ENCODE measurements at places on chromosomes 4 and X. TPM values are rescaled to one million over a fixed set of nuclear protein-coding genes. Genes with fewer than 3 reads are reported as not detected.

- no peaks in the 10 kb centered on the region for H3K27me3 ChIP-seq
- H3K27ac ChIP-seq, result no peak overlapping the region
- DNase-seq, result no peak
- no peaks in the 10 kb centered on the region for H3K36me3 ChIP-seq
Observed at GRCh38 chrX:32987142-32987541, 224.2 kb downstream of the DMD start.

DNA sequence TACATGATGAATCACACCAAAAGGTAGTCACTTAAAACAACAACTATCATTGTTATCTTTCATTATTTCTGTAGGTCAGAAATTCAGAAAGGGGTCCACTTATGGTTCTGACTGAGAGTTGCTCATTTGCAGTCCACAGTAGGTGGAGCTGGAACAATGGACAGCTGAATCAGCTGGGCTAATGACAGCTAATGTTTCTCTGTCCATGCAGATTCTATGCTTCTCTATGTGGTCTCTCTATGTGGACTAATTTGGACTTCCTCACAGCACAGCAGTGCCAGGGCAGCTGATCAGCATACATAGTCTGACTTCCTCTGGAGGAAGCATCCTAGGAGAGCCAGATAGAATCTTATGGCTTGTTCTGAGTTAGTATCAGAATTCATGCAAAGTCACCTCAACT, 131.7 kb upstream of the INTU start:
- peaks cover 4% of the 10 kb centered on the region for H3K27me3 ChIP-seq
- no peak overlapping the region for H3K27ac ChIP-seq
- no peaks in the 10 kb centered on the region for H3K4me1 ChIP-seq
- no peak for DNase-seq

GRCh38 chrX:13829983-13830382, 13.1 kb upstream of the GPM6B start:
- H3K4me1 ChIP-seq, result no peaks in the 10 kb centered on the region
- H3K36me3 ChIP-seq, result no peaks in the 10 kb centered on the region
- H3K4me3 ChIP-seq, result no peak overlapping the region
- H3K27ac ChIP-seq, result no peak overlapping the region
- no peak for DNase-seq

GRCh38 chr4:170015285-170015684, 10.9 kb downstream of the MFAP3L start:
- no peak overlapping the region for H3K27ac ChIP-seq
- H3K4me3 ChIP-seq, result no peak overlapping the region
- DNase-seq, result no peak
- no peaks in the 10 kb centered on the region for H3K4me1 ChIP-seq

- no peaks in the 10 kb centered on the region for H3K4me1 ChIP-seq
- no peak overlapping the region for H3K27ac ChIP-seq
- H3K36me3 ChIP-seq, result no peaks in the 10 kb centered on the region
- no peak for DNase-seq
- no peak overlapping the region for H3K4me3 ChIP-seq
Observed at GRCh38 chr4:58957711-58958110, 1847.5 kb upstream of the IGFBP7 start.

DNA sequence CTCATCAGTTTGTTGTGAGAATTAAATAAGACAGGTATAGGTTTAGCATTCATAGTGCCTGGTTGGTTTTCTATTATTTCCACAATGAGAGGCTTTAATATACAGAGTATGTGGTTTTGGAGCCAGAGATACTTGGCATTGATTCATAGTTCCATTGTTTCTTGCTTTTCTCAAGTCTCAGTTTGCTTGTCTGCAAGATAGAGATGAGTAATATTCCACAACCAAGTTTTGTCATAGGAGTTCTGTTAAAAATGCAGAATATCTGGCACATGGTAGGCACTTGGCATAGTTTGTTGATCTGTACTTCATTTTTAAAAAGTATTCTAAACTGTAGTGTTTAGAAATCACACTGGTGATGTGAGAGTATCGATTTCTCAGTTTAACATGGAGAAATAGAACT, 37.5 kb upstream of the EDA2R start:
- no peaks in the 10 kb centered on the region for H3K4me1 ChIP-seq
- no peaks in the 10 kb centered on the region for H3K27me3 ChIP-seq
- DNase-seq, result no peak
- H3K4me3 ChIP-seq, result no peak overlapping the region
- H3K36me3 ChIP-seq, result no peaks in the 10 kb centered on the region

DNA sequence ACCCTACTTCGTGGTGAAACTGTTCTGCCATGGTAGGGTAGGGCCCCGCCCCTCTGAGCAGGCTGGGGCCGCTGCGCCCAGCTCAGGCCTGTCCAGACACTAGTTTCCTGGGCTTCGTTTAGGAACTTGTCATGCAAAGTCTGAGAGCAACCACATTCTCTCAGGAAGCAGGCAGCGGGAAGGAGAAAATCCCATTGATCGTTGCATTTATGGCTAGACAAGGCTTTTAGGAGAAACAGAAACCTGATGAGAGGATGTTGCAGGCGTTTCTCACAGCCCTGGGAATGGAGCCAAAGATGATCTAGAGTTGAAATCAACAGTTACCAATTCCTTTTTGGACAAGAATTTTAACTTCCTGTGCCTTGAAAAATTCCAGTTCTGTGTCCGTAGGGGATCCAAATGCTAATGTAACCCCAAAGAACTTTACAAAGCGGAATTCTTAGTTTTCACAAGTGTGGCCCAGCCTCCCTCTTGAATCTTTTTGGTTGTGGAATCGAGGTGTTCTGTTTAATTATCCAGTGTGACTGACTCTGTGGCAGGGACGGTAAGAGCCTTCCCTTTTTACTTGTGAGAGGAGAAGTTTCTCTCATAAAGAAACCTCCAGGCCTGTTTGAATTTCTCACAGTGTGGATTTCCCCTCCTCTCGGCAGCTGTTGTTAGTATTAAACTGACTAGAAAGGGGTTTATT, 4.5 kb upstream of the CXCL9 start:
- no peak for DNase-seq
- peaks cover 15% of the 10 kb centered on the region for H3K4me1 ChIP-seq
- H3K4me3 ChIP-seq, result no peak overlapping the region
- no peaks in the 10 kb centered on the region for H3K27me3 ChIP-seq
- peak overlapping the region; percentile 28 for H3K27ac ChIP-seq
- no peaks in the 10 kb centered on the region for H3K36me3 ChIP-seq

- no peak for DNase-seq
- no peaks in the 10 kb centered on the region for H3K36me3 ChIP-seq
- H3K27ac ChIP-seq, result no peak overlapping the region
- H3K4me3 ChIP-seq, result no peak overlapping the region
Observed at GRCh38 chrX:54230435-54231148, 47.5 kb upstream of the FAM120C start.

DNA sequence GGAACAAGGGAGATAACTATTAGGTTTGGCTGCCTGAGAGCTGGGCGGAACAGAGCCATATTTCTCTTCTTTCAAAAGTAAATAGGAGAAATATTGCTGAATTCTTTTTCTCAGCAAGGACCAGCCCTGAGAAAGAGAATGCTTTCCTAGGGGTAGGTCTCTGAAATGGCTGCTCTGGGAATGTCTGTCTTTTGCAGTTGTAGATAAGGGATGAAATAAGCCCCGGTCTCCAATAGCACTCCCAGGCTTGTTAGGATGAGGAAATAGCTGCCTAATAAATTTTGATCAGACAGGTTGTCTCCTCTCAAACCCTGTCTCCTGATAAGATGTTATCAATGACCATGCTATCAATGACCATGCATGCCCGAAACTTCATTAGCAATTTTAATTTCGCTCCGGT, 207.8 kb upstream of the KIT start:
- H3K27ac ChIP-seq, result no peak overlapping the region
- no peaks in the 10 kb centered on the region for H3K4me1 ChIP-seq
- DNase-seq, result no peak
- H3K36me3 ChIP-seq, result no peaks in the 10 kb centered on the region
- no peaks in the 10 kb centered on the region for H3K27me3 ChIP-seq
- H3K4me3 ChIP-seq, result no peak overlapping the region

- no peaks in the 10 kb centered on the region for H3K36me3 ChIP-seq
- H3K27ac ChIP-seq, result no peak overlapping the region
- no peak for DNase-seq
- H3K4me1 ChIP-seq, result no peaks in the 10 kb centered on the region
Observed at GRCh38 chrX:42776195-42776594, 1.8 kb downstream of the PPP1R2C start.

DNA sequence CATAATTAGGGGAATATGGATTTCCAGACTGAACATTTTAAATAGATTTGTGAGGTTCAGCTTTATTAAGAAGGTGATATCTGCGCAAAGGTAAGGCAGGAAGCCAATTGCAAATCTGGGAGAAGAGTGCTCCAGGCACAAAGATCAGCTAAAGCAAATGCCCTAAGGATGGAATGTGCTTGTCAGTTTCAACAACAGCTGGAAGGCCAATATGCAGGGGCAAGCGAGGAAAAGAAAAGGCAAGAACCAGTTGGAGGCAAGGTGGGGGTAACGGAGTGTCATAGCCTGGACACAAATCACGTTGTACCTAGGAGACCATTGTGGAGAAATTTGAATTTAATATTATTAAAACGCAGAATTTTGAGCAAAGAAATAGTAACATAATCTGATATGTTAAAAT, 1710.3 kb upstream of the PCDH7 start:
- DNase-seq, result no peak
- H3K27me3 ChIP-seq, result no peaks in the 10 kb centered on the region
- H3K4me3 ChIP-seq, result no peak overlapping the region
- H3K4me1 ChIP-seq, result no peaks in the 10 kb centered on the region

GRCh38 chrX:65601530-65602220, 65.8 kb upstream of the MSN start:
- H3K4me1 ChIP-seq, result no peaks in the 10 kb centered on the region
- H3K27ac ChIP-seq, result peak overlapping the region; percentile 67
- no peak overlapping the region for H3K4me3 ChIP-seq
- no peaks in the 10 kb centered on the region for H3K36me3 ChIP-seq
- no peaks in the 10 kb centered on the region for H3K27me3 ChIP-seq

- no peaks in the 10 kb centered on the region for H3K27me3 ChIP-seq
- no peak for DNase-seq
- H3K27ac ChIP-seq, result no peak overlapping the region
- H3K4me1 ChIP-seq, result no peaks in the 10 kb centered on the region
- H3K36me3 ChIP-seq, result no peaks in the 10 kb centered on the region
Observed at GRCh38 chr4:25449688-25450087, 72.6 kb downstream of the ANAPC4 start.

GRCh38 chr4:5979981-5980380, 38.2 kb downstream of the C4orf50 start:
- no peaks in the 10 kb centered on the region for H3K36me3 ChIP-seq
- no peaks in the 10 kb centered on the region for H3K27me3 ChIP-seq
- H3K27ac ChIP-seq, result no peak overlapping the region
- no peak for DNase-seq
- H3K4me3 ChIP-seq, result no peak overlapping the region

GRCh38 chr4:102593147-102593546, 92.0 kb downstream of the NFKB1 start:
- peaks cover 30% of the 10 kb centered on the region for H3K36me3 ChIP-seq
- no peaks in the 10 kb centered on the region for H3K27me3 ChIP-seq
- no peak overlapping the region for H3K4me3 ChIP-seq
- no peak overlapping the region for H3K27ac ChIP-seq
- H3K4me1 ChIP-seq, result no peaks in the 10 kb centered on the region

DNA sequence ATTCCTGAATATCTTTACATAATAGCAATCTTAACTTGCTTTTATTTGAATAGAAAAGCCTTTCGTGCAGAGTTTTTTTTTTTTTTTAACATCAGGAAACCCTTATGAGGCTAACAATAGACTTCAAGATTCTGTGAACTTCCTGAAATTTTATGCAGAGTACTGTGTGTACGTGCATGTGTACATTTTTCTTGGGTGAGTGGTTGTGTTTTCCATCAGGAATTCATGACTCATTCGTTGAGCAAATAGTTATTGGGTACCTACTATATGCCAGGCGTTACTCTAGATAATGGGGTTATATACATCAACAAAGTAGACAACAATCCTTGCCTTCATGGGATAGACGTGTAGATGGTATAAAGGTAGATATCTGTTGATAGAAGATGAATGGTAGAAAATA, 59.1 kb downstream of the MRPL1 start:
- H3K36me3 ChIP-seq, result no peaks in the 10 kb centered on the region
- no peak for DNase-seq
- no peaks in the 10 kb centered on the region for H3K27me3 ChIP-seq
- H3K4me1 ChIP-seq, result no peaks in the 10 kb centered on the region

DNA sequence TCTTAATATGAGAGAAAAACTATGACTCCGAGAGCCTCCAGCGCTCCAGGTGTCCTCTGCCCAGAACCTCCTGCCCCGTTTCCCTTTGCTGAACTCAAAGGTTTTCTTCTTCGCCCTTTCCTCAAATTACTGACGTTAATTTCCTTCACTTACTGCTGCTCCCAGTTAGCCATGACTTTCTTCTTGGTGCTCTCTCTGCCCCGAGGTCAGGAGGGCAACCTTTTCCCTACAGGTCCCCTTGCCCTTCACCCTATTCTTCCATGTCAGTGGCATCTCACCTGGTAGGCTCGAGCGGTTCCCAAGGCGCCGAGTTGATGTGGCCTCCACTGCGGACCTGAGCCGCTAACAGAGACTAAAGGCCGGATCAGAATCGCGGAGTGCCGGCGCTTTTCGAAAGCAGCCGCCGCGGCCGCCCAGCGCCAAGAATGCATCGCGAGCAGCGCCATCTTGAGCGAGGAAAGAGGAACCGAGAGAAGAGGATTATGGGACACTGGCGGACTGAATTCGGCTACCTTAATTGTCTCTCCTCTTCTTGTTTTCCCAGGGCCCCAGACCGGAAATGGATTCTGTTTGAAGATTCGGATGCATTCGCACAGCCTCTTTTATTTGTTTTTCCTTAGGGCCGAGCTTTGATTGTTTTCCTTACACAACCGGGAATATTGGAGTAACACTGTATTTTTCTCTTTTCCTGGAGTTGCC, at the start of gene ABCB7:
Gene ABCB7, minus strand, starts transcription at position 457 of the 699 bp plus-strand sequence. Its CDS starts 11 bp downstream, at position 446.
- no peaks in the 10 kb centered on the region for H3K36me3 ChIP-seq
- peak; percentile 64 for DNase-seq
- H3K27me3 ChIP-seq, result no peaks in the 10 kb centered on the region
- H3K4me1 ChIP-seq, result peaks cover 8% of the 10 kb centered on the region
- H3K4me3 ChIP-seq, result peak within 1 kb of the TSS; percentile 95
- peak within 1 kb of the TSS; percentile 70 for H3K27ac ChIP-seq

DNA sequence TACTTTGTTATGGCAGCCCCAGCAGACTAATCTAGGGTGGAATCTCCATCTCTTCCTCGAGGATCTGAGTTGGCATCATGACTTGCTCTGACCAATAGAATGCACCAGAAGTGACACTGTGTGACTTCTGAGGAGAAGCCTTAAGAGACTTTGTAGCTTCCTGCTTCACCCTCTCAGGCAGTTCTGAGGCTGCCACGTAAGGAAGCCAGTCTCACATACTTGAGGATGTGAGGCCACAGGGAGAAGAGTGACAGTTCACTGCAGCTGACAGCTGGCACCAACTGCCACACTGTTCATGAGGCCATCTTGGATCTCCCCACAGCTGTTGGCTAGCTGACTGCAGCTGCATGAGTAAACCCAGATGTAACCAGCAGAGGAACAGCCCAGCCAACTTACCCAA, 29.3 kb upstream of the BCOR start:
- H3K36me3 ChIP-seq, result no peaks in the 10 kb centered on the region
- no peak overlapping the region for H3K27ac ChIP-seq
- H3K4me1 ChIP-seq, result no peaks in the 10 kb centered on the region
- no peak for DNase-seq
- no peak overlapping the region for H3K4me3 ChIP-seq

GRCh38 chrX:45454290-45454689, 253.6 kb upstream of the DIPK2B start:
- no peak overlapping the region for H3K4me3 ChIP-seq
- DNase-seq, result no peak
- H3K36me3 ChIP-seq, result no peaks in the 10 kb centered on the region
- H3K4me1 ChIP-seq, result no peaks in the 10 kb centered on the region
- H3K27me3 ChIP-seq, result no peaks in the 10 kb centered on the region

The TMEM271 gene
- not detected for total RNA-seq

The MAGEE2 gene
- not detected for total RNA-seq

The MAGEA6 gene
- total RNA-seq, result not detected

The SMPX gene
- not detected for total RNA-seq

The TMPRSS11E gene
- total RNA-seq, result not detected

Data from liver (tissue), 10 donors.